CD4-positive, alpha-beta T cell (primary cell): ENCODE measurements at places on chromosomes 11 and 22.
A peak's percentile ranks its signal among the peaks of the same experiment; 100 is the strongest.

GRCh38 chr11:131658952-131659351, 288.5 kb downstream of the NTM start:
- DNase-seq = no peak

DNA sequence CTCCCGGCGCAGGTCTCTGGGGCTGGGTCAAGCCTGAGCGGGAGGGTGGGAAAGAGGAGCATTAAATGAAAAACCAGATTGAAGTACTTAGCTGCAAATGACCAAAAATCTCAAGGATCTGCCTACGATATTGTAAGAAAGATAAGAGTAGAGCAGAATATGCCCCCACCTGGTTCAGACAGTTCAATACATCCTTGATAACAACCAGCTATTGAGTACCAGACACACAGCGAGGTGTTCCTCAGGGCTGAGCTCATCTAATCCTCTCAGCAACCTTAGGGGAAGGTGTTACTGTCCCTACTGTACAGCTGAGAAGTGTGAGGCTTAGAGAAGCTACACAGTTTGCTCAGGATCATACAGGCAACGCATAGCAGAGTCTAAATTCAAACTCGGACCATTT, 27.4 kb upstream of the HMGXB4 start:
- no peak for DNase-seq

- DNase-seq = no peak
Measured at GRCh38 chr11:36394926-36395325, 98.8 kb downstream of the PRR5L start.

DNA sequence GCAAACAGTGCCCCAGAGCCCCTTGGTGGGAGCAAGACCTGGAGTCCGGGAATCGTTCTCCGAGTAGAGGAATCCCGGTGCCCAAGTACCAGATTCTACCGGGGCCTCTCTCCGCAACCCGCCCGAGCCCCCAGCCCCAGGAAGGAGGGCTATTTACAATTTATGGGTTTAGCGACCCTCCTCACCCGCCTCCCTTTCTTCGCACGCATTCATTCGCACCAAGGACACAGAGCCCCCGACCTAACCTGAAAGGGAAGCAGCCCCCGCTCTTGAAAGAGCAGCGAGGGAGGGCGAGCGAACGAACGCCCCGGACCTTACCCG, 628 bp downstream of the LRP4 start:
- no peak for DNase-seq

DNA sequence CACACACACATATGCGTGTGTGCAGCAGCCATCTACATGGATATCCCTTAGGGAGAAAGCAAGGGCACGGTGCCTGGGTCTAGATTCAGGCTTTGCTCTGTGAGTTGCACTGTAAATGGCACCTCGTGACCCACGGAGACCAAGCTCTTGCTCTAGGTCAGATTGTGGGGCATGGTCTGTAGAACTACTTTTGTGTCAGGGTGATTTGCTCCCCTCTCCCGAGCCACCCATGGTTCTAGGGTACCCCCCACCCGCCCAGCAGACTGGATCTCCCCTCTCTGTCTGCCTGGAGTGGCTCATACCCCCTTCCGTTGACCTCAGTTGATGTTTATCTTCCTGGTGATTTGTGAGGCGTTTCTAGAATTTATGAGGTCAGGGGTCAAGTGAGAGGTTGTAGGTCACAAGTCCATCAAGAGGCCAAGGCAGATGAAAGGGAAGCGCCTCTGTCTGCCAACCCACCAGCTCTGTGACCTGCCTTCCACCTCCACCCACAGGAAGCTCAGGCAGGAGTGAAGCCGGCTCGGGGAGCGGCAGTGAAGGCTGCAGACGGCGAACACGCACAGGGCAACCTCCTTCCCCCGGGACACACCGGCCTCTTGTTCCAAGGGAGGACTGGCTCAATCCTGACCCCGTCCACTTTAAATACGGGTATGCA, 76.2 kb upstream of the TTLL12 start:
- DNase-seq = peak; percentile 27

GRCh38 chr11:123526027-123526805, 96.1 kb downstream of the GRAMD1B start:
- DNase-seq = no peak

- peak; percentile 49 for DNase-seq
Measured at GRCh38 chr22:20965104-20965887, 1.8 kb upstream of the AIFM3 start.
